ENCODE measurements at places on chromosomes 12 and 14.

DNA sequence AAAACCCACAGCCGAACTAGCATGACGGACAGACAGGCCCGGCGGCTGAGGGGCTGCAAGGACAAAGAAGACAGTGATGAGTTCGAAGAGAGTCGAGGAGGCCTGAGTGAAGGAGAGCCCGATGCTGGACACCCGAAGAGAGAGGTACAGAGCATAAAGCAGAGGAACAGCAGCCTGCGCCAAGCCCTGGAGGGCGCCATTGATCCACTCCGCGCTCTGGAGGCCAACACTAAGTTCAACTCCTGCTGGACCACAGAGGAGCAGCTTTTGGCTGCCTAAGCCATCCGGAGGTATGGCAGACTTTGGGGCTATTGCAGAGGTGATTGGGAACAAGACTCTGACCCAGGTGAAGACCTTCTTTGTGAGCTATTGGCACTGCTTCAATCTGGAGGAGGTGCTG lies 7.8 kb upstream of the PLXNC1 start:
- peak; percentile 10 for DNase-seq

DNA sequence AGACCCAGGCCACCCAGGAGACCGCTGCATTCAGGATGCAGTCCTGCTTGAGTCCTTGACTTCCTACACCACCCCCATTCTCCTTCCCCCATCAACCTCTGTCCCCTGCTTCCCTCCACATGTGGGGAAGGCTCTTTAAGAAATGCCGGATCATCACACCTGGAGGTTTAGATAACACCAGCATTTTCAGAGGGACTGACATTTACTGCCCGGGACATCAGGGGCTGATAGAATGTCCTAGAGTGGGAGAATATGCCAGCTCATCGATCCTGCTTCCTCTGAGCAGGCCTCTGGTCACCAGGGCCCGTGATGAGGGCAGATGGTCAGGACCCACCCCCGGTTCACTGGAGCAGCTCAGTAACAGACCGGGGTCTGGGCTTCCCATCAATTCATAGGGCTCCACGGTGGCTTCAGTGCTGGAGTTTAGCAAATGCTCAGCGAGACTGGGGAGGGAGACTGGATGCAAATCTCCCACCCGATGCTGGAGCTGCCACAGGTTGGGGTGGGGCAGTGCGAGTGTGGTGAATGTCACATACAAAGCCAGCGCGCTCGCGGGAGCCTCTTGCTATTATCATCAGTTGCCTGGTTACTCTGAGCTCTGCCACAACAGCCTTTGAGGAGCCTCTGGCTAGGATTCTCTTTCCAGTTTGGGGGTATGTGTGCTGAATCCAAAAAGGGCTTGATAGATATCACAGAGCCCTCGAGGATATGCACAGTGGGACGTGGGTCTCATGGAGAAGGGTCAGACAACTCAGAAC lies 111.6 kb downstream of the RBM19 start:
- no peak for DNase-seq

DNA sequence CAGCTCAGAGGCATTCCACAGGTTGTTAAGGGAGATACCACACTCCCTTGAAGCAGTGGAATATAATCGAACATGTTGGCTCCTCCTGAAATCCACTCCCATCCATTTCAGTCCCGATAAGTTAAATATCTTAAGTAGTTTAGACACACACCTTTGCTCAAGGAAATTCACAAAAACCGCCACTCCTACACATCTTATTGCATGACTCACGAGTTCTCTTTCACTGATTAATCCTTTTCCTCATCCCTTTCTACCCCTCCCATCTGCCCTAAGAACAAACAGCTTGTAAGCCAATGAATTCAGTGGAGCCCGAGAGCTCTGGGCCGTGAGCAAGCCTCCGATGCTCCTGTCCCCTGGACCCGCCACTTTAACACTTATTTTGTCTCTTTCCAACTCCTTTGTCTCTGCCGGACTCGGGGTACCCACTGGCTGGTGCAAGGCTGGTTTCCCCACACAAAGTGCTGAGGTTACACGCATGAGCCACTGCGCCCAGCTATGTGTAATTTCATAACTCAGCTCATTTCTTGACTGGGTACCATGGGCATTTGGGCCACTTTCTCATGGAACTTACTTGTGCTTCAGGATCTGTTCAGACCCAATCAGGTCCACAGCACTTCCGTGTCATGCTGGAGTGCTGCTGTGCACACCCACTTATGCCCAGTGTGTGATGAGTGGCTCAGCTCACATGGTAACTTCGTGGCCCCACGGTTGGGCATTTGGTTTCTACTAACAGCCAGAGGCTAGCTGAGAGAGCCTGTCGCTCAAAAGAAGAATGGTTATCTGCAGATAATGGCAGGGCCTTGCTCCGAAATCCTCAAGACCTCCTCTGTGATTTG lies 171.8 kb upstream of the ALG10B start:
- no peak for DNase-seq

DNA sequence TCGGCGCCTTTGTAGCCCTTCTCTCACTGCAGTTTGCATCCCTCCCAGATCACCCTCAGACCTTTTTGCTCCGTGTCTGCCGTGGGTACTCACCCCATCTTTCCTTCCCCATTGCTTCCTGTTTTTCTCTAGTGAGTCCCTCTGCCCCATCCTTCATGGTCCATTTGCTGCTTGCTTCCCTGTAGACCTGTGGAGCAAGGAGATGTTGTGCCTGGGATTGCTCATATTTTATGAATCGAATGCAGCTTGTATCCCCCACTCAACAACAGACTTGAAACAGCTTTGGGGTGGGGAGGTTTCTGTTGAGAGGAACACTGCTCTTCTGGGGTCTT lies 661 bp downstream of the DENR start:
- DNase-seq, result no peak

GRCh38 chr14:26765768-26766520 lies 168.1 kb upstream of the NOVA1 start:
- no peak for DNase-seq

DNA sequence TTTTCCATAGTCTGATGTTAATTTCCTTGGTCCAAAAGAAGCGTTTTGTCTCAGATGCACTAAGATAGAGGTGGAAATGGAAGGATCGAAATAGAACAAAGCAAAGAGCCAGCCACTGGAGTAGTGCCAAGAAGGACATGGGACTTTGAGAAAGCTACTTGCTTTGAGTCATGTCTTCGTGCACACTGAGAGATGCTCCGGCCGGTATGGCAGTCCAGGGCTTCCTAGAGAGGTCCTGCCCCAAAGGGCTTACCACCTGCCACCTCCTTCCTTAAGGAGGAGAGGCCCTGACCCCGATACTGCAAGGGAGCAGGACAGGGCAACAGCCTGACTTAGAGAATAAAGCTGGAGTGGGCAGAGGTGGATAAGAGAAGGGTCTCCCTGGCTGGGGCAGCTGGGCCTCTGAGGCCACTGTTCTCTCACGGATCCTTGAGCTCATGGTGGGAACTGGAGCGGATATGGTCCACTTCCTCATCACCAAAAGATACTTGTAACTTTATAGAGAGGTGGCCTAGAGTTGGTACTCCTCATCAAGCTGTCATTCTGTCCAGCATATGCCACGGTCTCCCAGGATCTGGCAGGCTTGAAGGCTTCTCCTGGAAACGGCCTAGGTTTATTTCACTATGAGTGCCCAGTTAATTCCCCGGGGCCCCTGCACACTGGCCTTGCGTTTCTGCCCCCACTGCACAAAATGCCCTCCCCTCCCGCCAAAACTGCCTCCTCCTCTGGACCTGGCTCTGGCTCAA lies 57.4 kb downstream of the FOXN3 start:
- no peak for DNase-seq

- DNase-seq, result no peak
These were observed 54.7 kb upstream of the GTF2A1 start for GRCh38 chr14:81275305-81276072.

- no peak for DNase-seq
These were observed 597 bp downstream of the SVOP start for GRCh38 chr12:109020146-109020795.

DNA sequence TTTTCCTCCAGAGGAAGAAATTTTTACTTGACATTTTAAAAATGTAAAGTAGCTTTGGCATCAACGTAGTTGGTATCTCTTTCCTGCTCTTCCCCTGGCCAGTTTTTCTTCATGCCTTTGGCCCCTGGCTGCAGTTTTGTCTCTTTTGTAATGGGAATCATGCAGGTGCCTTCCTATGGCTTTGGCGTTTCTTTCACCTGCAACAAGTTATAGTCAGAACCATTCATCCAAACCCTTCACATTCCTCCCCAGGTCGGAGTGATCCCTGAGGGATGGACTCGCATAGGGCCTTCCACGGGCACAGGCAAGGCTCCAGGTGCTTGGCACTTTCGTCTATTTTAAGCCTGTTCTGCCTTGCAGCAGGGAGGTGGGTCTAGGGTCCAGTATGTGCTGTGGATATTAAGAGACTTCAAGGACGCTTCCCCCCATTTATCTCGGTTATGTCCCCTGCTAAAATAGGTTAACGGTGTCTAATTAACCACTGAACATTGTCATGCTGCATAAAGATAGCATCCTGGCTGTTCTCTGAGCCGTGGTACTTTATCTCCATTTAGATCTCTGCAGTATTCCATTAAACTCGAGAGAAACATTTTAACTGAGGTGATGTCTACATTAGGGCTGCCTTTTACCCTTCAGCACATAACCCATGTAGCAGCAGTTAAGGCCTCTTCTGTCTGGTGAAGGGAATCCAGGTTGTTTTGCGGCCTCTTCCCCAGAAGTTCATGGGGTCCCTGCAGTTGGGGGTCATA lies 66.3 kb downstream of the IFT43 start:
- no peak for DNase-seq

GRCh38 chr12:121990692-121991603 lies 30.7 kb upstream of the BCL7A start:
- no peak for DNase-seq

DNA sequence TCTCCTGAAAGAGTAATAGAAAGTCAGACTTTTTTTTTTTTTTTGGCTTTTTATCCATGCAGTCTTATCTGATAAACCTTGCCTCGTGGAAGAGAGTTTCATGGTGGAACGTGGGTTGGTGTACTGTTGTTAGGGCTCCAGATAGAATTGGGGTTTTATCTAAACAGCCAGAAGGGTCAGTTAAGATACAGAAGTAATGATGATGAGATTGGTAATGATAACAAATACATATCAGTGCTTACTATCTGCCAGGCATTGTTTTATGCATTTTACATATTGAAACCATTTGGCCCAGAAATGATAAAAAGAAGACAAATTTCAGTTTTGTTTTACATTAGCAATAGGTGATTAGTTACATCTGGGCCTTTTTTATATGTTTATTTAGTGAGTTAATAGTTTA lies 372.8 kb upstream of the PRICKLE1 start:
- no peak for DNase-seq

DNA sequence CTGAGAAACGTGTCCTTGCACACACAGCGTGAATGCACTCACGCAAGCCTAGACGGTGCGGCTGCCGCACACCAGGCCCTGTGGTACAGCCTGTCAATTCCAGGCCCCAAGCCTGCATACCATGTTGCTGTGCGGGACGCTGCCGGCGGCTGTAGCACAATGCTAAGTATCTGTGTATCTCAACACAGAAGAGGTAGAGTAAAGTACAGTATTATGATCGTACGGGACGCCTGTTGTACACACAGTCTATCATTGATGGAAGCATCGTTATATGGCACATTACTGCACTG lies 45.0 kb downstream of the AMN start:
- DNase-seq, result no peak

- no peak for DNase-seq
These were observed 19.5 kb downstream of the ARL6IP4 start for GRCh38 chr12:122999986-123000420.

GRCh38 chr12:58310809-58311622 lies 369.6 kb downstream of the ATP23 start:
- DNase-seq, result no peak

DNA sequence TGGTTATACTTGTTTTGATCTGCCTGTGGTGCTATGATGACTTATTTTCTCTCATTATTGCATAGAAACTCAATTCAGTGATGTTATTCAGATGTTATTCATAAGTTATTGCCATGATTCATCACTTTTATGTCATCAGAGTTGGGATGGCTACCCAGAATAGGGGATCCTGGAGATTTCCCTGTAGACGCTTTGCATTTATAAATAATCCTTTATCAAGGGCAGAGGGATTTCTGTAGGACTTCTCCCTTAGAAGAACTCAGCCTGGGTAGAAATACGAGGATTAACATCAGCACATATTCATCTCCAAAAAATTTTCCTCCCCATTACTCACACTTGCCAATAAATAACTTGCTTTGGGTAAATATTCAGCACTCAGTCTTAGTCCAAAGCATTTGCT lies 4.9 kb downstream of the GPRC5A start:
- DNase-seq, result no peak

GRCh38 chr12:84911271-84912197 lies 1.1 kb downstream of the SLC6A15 start:
- no peak for DNase-seq

DNA sequence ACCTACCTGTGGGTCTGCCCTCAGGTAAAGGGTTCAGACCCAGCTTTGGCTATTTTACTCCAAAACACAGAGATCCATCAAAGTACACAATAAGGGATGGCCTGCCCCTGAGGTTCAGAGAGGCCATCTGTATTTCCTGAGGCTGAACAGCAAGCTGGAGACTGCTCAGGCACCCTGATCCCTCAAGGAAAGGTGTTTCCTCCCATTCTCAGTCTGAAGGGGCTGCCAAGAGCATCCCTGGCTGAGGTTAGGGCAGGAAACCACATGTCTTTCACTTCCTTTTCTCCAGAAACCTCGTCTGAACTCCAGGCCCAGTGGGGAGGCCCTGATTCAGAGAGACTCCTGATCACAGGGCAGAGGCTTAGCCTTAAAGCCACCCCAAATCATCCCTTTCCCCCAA lies 1.5 kb downstream of the RILPL1 start:
- no peak for DNase-seq

DNA sequence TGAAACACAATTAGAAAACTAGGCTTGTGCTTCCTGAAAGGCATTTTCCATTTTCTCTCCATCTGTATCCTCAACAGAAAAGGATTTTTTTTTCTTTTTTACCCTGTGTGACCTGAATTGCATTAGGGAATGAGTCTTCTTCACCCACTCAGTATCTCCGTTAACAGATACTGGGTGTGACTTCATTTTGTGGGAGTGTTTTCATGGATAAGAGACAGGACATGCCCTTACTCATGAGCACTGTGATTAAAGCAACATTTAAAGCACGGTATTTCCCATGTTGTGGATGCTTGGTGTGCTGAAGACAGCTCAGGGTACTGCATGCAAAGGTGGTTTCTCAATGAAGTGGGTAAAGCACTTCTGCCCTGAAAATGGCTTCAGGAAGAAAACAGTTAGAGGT lies 1397.3 kb upstream of the TMEM132C start:
- no peak for DNase-seq

DNA sequence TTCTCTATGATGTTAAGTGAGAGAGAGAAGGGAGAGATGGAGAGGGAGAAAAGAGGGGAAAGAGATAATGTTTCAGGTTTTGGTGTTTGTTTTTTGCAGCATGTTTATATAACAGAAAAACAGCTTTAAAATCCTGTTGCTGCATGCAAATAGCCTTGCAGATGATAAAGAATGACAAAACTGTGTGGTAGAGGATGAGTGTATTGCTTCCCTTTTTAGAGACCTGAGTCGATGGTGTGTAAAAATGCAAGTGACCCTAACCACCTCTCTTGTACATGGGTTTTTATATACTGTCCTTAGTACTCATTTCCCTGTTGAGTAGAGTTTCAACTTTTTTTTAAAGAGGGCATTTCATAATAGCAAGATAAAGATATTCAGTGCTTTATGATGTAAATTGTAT lies 249.1 kb downstream of the AKAP6 start:
- no peak for DNase-seq
